Left renal cortex interstitium (tissue), 4 donors: ENCODE measurements at places on chromosomes 11 and 22. TPM values are rescaled to one million over a fixed set of nuclear protein-coding genes. Genes with fewer than 3 reads are reported as not detected.

CD248 gene
- polyA plus RNA-seq: 56.9 TPM

DNA sequence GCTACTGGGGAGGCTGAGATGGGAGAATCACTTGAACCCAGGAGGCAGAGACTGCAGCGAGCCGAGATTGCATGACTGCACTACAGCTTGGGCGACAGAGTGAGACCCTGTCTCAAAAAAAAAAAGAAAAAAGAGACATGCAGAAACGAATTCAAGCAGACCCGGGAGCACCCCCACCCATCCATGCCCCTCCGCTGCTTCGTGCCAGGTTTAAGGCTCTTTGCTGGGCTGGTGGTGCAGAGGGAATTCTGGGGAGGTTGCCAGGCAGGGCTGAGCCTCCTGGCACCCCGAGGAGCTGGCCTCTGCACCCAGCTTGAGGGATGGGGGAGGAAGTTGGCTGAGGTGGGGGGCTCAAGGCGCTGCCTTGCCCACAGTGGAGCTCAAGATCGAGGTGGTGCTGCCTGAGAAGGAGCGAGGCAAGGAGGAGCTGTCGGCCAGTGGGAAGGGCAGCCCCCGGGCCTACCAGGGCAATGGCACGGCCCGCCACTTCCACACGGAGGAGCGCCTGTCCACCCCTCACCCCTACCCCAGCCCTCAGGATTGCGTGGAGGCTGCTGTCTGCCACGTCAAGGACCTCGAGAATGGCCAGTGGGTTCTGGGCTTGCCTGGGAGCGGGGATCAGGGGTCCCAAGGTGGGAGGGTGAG lies 6.0 kb downstream of the AIFM3 start:
- no peak for DNase-seq

DNA sequence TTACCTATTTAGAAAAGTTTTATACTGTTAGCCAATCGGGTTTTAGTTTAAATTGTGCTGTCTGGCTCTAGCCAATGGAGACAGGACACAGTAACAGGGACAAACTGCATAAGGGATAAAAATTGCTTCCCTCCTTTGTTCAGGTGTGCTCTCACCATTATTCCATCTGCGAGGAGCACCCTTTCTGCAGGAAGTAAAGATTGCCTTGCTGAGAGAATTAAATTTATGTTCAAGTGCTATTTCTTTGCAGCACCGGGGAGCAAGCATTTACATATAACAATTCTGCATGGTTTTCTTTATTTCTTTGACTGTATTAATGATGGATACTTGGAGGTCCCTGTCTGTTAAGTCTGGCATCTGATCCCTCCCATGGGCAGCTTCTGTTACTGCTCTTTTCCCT lies 80.5 kb downstream of the BRD1 start:
- no peak for DNase-seq

PRG3 gene
- 0.99 TPM for polyA plus RNA-seq

- peak; percentile 44 for DNase-seq
These were observed 11.5 kb downstream of the RELT start for GRCh38 chr11:73387594-73388264.

- no peak for DNase-seq
These were observed 58.9 kb upstream of the ARHGAP32 start for GRCh38 chr11:129251067-129251466.

THOC5 gene
- 28.9 TPM for polyA plus RNA-seq

BBS1 gene
- 97.1 TPM for polyA plus RNA-seq

- DNase-seq: no peak
These were observed 1.2 kb upstream of the DUSP8 start for GRCh38 chr11:1573077-1573902.

DNA sequence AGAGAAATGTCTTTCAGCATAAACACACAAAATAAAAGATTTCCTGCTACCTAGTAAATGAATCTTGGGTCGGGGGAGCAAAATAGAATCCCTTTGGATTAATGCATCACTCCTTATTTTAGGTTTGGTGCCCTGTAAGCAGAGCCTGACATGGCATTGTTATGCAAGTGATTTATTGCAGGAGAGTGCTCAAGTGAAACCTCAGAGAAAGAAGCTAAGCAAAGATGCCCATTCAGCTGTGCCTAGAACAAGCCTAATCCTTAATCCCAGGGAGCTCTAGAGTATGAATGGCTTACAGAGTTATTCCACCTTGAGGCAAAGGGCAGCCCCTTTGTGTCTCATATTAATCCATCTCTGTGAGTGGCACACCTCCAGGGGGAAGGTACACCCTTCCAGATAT lies 21.1 kb downstream of the C11orf87 start:
- no peak for DNase-seq

- DNase-seq: no peak
These were observed 120.5 kb downstream of the DSCAML1 start for GRCh38 chr11:117676501-117676900.

PANX2 gene
- polyA plus RNA-seq: 2.1 TPM

DNA sequence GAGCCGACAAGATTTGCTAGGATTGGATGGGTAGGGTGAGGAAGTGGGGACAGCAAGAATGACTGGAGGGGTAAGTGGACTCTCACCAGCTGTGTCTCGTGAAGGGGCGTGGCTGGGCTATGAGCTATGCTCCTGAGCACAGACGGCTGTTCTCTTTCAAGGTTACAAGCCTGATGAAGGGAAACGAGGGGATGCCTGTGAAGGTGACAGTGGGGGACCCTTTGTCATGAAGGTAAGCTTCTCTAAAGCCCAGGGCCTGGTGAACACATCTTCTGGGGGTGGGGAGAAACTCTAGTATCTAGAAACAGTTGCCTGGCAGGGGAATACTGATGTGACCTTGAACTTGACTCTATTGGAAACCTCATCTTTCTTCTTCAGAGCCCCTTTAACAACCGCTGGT lies 19.9 kb downstream of the F2 start:
- DNase-seq: no peak

GGTLC3 gene
- 0.30 TPM for polyA plus RNA-seq

DNA sequence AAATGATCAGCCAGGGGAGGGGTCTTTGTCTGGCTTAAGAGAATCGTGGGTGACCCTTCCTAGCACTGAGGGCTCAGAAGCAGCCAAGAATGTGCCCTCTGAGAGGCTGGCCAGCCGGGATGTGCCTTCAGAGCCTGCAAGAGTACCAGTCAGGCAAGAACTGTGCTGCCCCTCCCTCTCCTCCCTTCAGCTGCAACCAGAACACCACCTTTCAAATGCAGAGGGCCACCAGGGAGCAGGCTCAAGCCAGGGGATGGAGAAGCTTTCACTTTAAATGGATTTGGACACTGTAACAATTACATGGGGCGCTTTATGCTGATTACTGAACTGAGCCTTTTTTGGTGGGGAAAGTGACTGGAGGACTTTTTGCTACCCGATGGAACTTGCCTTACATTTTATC lies 44.9 kb upstream of the TENM4 start:
- DNase-seq: no peak

- DNase-seq: no peak
These were observed 101.0 kb downstream of the ME3 start for GRCh38 chr11:86571273-86571948.

- no peak for DNase-seq
These were observed 1.7 kb downstream of the PDE3B start for GRCh38 chr11:14645015-14645912.
